ENCODE measurements at places on chromosomes 1 and 21. TPM values are rescaled to one million over a fixed set of nuclear protein-coding genes. Genes with fewer than 3 reads are reported as not detected.

Gene SGIP1
- total RNA-seq: 108 TPM

Gene AK4
- 16.9 TPM for total RNA-seq

Gene HSD3B2
- not detected for total RNA-seq

Gene IL20
- total RNA-seq: not detected

Gene USP25
- total RNA-seq: 65.0 TPM

Gene LCE6A
- total RNA-seq: not detected

Gene C1QB
- 25.4 TPM for total RNA-seq

Gene FTCD
- 1.1 TPM for total RNA-seq

Gene FHAD1
- total RNA-seq: 3.3 TPM

Gene SHE
- 8.2 TPM for total RNA-seq

Gene TMEM269
- total RNA-seq: 0.44 TPM

Gene RNU1-4
- under 0.01 TPM for total RNA-seq

Gene GIPC2
- total RNA-seq: 2.1 TPM

Gene KRTAP19-3
- total RNA-seq: not detected

Gene TLCD4
- 13.1 TPM for total RNA-seq

Gene CFHR2
- not detected for total RNA-seq

Gene PLD5
- total RNA-seq: 9.5 TPM

Gene KISS1
- not detected for total RNA-seq

Gene HSPB7
- total RNA-seq: 5.3 TPM

Gene MAD2L2
- total RNA-seq: 35.2 TPM

Gene GJC2
- 2.1 TPM for total RNA-seq

Gene LAX1
- 0.38 TPM for total RNA-seq

Gene TBX19
- 1.8 TPM for total RNA-seq

Gene PRR9
- not detected for total RNA-seq

Gene SPRR2A
- total RNA-seq: not detected

Gene RHD
- 0.49 TPM for total RNA-seq

Gene LCE2A
- not detected for total RNA-seq

Gene LRRIQ3
- 1.4 TPM for total RNA-seq

Gene CFAP141
- total RNA-seq: not detected

Gene FAAH
- total RNA-seq: 39.7 TPM

Gene ZZZ3
- 141 TPM for total RNA-seq

Gene SLC6A17
- 60.0 TPM for total RNA-seq

Gene SPRR5
- total RNA-seq: not detected

Gene BARHL2
- 2.8 TPM for total RNA-seq

All from camera-type eye (tissue), 1 donor.